ENCODE measurements at places on chromosomes 16 and 17.

GRCh38 chr16:57690782-57691471 lies 3.7 kb upstream of the DRC7 start:
- no peak for DNase-seq

GRCh38 chr16:66043326-66043725 lies 323.2 kb upstream of the CDH5 start:
- DNase-seq: no peak

- peak; percentile 72 for DNase-seq
Measured at GRCh38 chr17:40564883-40565768, at the start of gene CCR7. Gene CCR7 (minus strand): TSS chr17:40565472. CDS start chr17:40565409, 63 bp downstream.

DNA sequence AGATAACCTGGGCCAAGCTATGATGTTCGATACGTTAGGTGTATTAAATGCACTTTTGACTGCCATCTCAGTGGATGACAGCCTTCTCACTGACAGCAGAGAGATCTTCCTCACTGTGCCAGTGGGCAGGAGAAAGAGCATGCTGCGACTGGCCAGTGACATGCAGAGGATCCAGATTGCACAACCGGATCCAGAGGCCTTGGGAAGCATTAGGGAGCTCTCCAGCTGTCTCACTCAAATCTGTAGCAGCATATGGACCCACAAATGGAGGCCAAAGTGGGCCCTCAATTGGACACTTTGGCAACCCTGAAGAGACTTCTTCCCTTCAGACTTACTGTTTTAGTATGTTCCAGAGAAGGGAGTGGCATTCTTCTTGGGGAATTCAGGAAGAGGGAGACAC lies 20.9 kb downstream of the PDZD9 start:
- DNase-seq: no peak

GRCh38 chr16:10575506-10576130 lies 4.8 kb downstream of the EMP2 start:
- DNase-seq: no peak

Measured in stimulated activated CD8-positive, alpha-beta memory T cell treated with anti-CD3 and anti-CD28 coated beads, Interleukin-2, amount 100 ng/mL, for 1 hour (primary cell).